ACHN (cell line): ENCODE measurements at places on chromosomes 6 and 20.
A peak's percentile ranks its signal among the peaks of the same experiment; 100 is the strongest.

GRCh38 chr6:137727216-137727765 is 139.8 kb upstream of the TNFAIP3 start:
- DNase-seq, result no peak

DNA sequence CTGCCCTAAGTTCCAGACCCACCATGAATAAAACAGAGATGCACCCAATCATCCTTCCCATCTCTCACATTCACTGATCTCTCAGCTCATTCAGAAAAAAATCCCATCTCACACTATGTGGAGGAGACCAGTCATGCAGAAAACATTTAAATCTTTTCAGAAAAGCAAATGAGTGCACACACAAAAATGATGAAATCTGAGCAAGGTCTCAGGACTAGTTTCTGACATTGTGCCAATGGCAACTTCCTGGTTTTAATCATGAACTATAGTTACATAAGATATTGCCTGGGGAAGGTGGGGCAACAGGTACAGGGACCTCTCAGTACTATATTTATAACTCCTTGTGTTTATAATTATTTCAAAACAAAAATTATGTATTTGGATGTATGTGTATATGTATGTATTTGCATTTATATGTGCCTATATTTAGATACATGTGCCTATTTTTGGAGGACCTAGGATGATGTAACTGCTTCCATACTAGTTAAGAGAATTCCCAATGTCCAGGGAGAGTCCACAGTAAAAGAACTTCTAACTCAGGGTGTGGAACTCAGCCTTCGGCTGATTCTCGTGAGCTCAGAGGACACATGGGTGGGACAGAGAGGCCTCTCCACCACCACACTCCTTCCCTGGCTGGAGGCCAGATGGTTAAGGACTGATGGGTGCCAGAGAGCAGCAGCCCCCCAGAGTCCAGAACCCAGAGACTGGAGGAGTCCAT is 71.7 kb upstream of the MAP3K4 start:
- no peak for DNase-seq

- DNase-seq, result no peak
These were observed 26.2 kb upstream of the DCBLD1 start for GRCh38 chr6:117456250-117456649.

- no peak for DNase-seq
These were observed 172.6 kb upstream of the LAMA2 start for GRCh38 chr6:128710315-128710714.

- no peak for DNase-seq
These were observed 38.1 kb upstream of the HLA-E start for GRCh38 chr6:30450909-30451841.

- DNase-seq, result no peak
These were observed 174.9 kb downstream of the SMOC2 start for GRCh38 chr6:168615837-168616236.

DNA sequence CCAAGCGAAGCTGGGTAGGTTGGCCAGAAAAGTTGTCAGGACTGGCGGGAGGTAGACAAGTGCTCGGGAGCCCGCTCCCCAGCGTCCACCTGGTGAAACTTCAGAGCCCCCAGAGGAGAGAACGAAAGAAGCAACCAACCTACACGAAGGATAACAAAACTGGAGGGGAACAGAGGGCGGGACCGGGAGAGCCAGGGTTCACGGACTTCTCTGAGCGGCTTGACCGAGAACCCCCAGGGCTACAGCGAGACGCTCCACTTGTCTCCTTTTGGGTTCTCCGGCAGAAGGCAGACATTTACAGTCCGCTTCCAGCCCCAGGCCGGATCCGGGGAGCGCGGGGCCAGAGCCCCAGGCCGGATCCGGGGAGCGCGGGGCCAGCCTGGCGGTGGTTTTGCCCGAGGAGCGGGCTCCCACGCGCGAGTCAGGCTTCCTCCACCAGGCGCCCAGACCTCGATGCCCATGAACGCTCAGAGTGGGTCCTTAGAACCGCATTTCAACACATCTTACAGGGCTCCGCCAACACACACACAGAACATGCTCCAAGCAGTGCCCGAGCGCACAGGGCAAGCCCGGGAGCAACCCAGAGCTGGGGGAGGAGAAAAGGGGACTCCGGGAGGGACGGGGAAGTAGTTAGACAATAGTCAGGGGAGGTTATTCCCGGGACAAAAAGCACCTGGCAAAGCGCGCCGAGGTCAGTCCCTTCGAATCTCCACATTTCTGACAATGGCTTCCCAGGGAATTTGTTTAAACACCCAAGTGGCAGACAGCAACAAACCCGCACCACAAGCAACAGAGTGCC is 1.1 kb downstream of the PTPRK start:
- peak; percentile 70 for DNase-seq

DNA sequence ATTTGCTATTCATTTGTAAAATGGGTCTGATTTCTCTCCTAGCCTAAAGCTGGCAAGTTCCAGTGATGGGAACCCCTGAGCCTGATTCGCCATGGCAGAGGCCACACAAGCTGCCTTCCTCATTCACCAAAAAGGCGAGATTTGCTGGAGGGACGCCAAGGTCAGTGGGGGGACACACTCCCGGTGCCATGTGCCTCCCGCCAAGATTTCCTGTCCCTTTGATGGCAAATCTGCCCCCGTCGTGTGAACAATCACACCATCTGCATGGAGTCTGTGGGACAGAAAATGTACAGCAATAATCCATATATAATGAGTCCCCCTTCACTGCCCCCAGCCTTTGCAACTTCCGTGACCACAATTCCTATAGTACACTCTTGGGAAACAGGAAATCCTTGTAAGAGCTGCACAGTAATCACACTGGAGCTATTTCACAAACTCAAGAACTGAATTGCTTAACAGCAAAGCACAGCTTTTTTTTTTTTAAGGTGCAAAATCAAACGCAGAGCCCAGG is 15.7 kb upstream of the IGF2R start:
- DNase-seq, result no peak

DNA sequence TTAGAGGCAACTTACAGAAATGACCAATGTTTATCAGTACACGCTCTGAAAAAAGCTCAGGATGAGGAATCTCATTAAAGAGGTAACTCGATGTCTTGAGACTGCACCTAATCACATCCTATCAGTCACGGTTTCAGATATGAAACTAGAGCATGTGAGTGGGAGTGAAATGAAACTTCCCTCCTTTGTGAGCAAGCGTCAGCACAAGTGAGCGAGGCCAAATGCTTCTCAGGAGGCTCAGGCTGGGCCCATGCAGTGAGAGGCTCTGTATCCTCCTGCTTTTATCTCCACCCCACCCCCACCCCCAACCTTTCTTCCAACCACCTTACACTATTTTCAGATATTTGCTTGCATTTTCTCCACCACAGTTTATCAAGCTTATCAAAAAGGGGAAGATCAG is 140.8 kb upstream of the RIMS1 start:
- no peak for DNase-seq

DNA sequence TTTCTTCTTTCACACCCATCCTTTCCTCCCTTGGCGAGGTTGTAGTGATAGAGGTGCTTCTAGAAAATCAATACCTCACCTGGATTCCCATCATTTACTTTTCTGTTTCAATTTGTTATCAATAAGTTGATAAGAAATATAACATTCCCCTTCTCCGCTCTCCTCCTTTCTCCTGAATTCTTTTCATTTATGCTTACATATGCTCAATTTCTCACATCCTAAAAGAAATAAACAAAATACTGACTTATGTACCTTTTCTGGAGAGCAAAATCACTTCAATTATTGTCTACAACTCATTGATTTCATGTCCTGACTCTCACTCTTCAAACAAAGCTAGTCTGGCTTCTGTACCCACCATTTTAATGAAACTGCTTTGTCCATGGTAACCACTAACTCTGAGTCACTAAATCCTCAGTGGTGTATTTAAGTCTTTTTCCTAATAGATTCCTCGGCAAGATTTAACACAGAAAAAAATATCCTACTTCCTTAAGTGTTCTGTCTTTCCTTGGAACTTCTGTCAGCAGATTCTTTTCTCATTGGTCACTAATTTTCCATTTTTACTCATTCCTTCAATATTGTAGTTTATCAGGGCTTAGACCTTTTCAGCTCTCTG is 289.6 kb downstream of the RFPL4B start:
- no peak for DNase-seq

DNA sequence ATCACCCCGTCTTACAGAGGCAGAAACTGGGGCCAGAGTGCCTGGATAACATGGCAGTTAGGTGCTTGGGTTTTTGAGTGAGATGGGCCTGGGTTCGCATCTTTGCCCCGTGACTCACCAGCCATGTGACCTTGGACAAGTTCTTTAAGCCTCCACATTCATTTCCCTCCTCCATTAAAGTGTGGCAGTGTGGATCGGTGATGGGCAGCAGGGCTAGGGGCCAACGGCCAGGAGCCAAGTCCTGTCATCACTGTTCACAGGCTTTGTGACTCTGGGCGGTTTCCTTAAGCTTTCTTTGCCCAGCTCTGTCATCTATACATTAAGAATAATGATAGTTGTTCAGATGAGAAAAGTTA is 85.5 kb upstream of the PMEPA1 start:
- peak; percentile 42 for DNase-seq

- no peak for DNase-seq
These were observed 170.3 kb upstream of the AHI1 start for GRCh38 chr6:135667691-135668455.

DNA sequence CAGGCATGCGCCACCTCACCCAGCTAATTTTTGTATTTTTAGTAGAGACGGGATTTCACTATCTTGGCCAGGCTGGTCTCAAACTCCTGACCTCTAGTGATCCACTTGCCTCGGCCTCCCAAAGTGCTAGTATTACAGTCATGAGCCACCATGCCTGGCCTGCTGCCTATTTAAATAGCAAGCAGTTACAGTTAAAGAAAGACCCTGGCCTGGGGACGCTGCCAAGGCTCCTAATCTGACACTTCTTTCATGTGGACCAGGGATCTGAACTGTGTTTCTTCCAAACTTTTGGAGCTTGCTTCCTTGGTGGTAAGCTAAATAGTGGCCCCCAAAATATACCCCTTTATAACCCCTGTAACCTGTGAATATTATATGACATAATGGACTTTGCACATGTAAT is 15.3 kb downstream of the PPARD start:
- DNase-seq, result no peak

- DNase-seq, result no peak
These were observed 81.8 kb downstream of the STK35 start for GRCh38 chr20:2183381-2183780.

DNA sequence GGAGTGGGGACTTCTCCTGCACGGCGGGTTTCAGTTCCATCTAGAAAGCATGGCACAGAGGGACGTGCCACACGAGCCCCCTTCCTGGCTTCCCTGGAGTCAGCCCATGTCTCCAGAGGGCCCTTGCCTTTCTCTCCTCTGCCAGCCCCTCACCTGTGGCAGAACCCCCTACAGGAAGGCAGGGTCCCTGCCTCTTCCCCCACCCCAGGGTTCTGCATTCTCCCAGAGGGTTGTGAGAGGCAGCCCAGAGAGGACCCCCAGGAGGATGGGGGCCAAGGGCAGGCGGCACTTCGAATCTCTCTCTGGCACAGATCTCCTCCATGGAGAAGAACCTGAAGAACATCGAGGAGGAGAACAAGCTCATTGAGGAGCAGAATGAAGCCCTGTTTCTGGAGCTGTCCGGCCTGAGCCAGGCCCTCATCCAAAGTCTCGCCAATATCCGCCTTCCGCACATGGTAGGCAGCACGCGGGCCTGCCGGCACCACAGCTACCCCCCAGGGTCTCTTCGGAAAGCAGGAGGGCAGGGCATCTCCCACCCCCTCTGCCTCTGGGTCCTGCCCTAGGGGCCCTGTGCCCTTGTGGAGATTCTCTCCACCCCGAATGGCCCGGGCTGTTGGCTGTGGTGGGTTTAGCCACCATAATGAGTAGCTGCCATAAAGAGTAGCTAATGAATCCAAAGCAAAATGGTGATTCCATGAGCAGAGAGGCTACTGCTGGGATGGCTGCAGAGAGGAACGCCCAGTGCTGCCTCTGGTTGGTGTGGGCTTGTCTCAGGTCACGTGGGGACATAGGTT is 15.9 kb upstream of the PCMTD2 start:
- DNase-seq, result no peak

GRCh38 chr20:53556267-53556897 is 37.3 kb downstream of the ZNF217 start:
- no peak for DNase-seq

DNA sequence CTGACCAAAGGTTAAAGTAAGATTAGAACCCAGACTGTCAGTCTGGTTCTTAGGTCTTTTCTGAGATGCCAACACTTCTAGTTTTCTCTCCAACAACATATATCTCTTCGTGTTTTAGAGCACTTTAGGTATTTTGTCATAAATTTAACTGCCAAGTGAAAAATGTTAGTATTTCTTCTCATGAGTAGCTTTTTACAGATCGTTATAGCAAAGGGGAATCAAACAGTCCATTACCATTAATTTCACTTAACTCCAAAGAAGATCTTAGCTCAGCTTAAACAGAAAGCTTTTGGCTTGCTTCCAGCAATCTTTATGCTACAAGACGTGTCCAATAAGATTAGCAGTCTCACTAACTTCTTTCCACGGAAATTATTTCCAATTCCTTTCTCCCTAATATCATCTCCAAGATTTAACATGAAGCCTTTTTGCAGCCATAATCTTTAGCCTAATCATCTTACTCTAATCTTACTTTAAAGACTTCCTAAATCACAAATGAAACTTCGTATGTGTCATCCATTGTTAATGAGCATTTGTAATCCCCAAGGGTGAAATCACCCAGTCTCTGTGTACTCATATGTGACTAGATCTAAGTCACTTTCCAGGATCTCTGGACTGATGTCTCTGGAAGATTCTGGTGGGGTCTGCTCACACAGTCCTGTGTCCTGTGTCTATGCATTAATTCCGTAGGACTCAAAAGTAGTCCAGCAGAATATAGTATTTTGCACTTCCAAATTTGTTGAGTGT is 38.7 kb downstream of the MOXD1 start:
- no peak for DNase-seq

DNA sequence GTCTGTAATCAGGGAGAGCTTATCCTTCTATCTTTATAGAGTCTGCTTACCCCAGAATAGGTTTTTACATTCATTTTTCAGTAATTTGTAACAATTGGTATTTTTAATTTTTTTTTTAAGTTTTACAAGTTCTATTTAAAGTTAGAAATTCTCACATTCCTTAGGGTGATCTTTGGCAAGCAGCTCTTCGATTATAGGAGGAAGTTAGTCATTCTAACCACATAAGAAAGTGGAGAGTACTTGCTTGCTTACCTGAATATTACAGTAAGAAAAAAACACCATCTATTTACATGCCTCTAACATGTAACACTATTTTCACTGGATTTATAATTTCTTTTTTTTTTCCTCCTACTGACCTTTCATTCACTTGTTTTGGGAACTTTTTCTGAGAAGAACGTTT is 6.7 kb downstream of the TSHZ2 start:
- no peak for DNase-seq

DNA sequence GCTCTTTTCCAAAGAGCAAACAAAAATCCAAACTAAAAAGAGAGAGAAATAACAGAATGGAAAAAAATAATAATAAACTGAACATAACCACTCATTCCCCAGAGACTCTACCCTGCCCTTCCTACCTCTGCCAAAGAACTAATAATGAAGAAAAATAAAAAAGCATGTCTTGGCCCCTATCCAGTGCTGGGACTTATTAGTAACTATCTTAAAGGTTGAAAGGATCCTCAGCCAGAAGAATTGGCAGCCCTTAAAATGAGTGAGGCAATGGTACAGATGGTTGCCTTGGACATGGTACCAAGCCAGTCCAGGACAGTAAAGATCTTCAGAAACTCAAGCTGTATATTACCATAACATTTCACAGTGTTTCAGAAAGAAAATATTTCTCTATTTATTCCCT is 279.3 kb downstream of the HACE1 start:
- no peak for DNase-seq
